ENCODE measurements at places on chromosomes 6 and 20. TPM values are rescaled to one million over a fixed set of nuclear protein-coding genes. Genes with fewer than 3 reads are reported as not detected.

- H3K27me3 ChIP-seq = no peaks in the 10 kb centered on the region
- H3K36me3 ChIP-seq = no peaks in the 10 kb centered on the region
- no peak overlapping the region for H3K4me3 ChIP-seq
- DNase-seq = no peak
- H3K27ac ChIP-seq = no peak overlapping the region
- H3K4me1 ChIP-seq = no peaks in the 10 kb centered on the region
These were observed 99.8 kb upstream of the B3GAT2 start for GRCh38 chr6:71056656-71057055.

The KHDC1 gene
- 6.4 TPM for total RNA-seq

The STK4 gene
- 155 TPM for total RNA-seq

The SYCP2 gene
- total RNA-seq = 4.8 TPM

DNA sequence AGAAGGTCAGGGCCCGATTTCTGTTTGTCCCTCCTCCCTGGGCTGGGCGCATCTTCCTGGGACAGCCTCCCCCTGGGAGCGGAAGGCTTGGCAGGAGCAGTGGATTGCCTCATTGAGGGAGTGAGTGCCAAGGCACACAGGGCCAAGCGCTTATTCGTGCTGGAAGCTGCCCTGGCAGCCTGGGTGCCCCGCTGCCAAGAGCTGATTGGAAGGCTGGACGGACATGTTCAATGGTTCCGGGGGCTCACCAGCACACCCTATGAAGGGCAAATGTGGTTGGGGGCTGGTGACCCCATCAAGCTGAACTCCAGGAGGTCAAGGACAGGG is 10.3 kb upstream of the ZNF831 start:
- H3K4me3 ChIP-seq = no peak overlapping the region
- H3K27ac ChIP-seq = no peak overlapping the region
- no peak for DNase-seq
- no peaks in the 10 kb centered on the region for H3K27me3 ChIP-seq
- H3K4me1 ChIP-seq = peaks cover 64% of the 10 kb centered on the region
- no peaks in the 10 kb centered on the region for H3K36me3 ChIP-seq

- H3K27ac ChIP-seq = peak overlapping the region; percentile 99
- H3K27me3 ChIP-seq = no peaks in the 10 kb centered on the region
- no peak for DNase-seq
These were observed 1.5 kb downstream of the ZC3H12D start for GRCh38 chr6:149483334-149483725.

The TRIM10 gene
- total RNA-seq = 0.05 TPM

- H3K36me3 ChIP-seq = no peaks in the 10 kb centered on the region
- no peak overlapping the region for H3K4me3 ChIP-seq
- no peak overlapping the region for H3K27ac ChIP-seq
- no peak for DNase-seq
These were observed 393.1 kb downstream of the SMOC2 start for GRCh38 chr6:168834042-168834587.
